ENCODE measurements at places on chromosomes 2 and 18.

DNA sequence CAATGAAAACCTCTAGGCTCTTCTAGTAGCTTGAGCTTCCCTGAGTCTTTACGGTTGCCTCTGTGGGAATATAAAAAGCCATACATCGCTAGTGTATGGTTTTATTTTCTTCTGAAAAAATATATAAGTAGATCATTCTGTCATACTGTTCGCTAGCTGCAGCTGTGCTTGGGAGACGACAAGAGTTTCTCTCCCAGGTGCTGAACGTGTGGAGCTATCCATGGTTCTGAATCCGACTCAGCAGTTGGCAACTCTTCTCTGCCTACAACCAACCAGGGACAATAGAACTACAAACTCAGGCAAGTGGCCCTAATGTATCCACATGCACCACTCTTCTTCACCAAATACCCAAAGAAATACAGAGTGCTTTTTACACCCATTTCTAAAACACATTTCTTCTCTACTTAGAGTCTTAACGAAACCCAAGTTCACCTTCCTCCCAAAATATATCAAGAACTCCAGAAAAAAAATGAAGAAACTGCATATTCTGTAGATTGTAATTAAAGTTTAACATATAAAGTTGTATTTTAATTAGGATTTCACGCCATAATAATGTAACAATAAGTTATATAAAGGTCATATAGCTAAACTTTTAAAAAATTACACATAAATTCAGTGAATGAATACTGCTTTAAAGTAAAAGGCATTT is 2.2 kb upstream of the KCNH7 start:
- peak; percentile 52 for DNase-seq

- no peak for DNase-seq
These were observed 6.8 kb downstream of the PECR start for GRCh38 chr2:216074794-216075193.

DNA sequence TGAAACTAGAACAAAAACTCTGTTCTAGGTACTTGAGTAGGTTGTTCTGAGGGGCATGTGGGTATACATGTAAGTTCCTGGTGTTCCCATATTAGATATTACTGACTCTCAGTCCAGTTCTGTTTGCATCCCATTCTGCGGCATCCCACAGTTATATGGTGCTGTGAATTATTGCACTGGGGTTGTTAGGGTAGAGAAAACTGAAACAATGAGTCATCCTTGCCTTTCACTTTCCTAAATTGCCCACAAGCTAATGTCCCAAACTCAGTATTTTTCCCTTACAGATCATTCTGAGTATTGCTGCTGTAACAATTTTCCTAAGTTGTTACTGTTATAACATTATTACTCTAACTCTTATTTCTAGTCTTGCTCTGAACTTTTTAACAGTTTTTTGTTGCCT is 3.0 kb downstream of the WDR75 start:
- DNase-seq, result peak; percentile 29

DNA sequence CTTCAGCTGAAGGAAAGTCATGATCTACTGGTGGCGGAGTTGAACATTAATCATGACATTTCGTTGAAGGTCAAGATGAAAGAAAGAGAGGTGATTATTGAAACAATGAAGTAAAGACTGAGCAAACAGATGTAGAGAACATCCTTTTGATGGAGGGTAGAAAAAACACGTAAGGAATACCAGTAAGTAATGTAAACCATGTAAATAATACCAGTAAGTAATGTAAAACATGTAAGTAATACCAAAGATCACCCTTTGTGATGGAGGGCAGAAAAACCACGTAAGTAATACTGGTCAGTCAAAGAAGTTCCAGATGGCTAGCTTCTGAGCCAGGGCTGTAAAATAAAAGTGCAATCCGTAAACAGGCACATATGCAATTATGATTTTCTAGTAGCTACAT is 1387.7 kb downstream of the SUCLG1 start:
- no peak for DNase-seq

- DNase-seq, result no peak
These were observed 235.2 kb upstream of the THSD7B start for GRCh38 chr2:136530146-136530545.

GRCh38 chr18:75365837-75366236 is 61.7 kb downstream of the SMIM21 start:
- DNase-seq, result no peak

GRCh38 chr2:224381521-224382279 is 20.2 kb downstream of the FAM124B start:
- DNase-seq, result no peak

DNA sequence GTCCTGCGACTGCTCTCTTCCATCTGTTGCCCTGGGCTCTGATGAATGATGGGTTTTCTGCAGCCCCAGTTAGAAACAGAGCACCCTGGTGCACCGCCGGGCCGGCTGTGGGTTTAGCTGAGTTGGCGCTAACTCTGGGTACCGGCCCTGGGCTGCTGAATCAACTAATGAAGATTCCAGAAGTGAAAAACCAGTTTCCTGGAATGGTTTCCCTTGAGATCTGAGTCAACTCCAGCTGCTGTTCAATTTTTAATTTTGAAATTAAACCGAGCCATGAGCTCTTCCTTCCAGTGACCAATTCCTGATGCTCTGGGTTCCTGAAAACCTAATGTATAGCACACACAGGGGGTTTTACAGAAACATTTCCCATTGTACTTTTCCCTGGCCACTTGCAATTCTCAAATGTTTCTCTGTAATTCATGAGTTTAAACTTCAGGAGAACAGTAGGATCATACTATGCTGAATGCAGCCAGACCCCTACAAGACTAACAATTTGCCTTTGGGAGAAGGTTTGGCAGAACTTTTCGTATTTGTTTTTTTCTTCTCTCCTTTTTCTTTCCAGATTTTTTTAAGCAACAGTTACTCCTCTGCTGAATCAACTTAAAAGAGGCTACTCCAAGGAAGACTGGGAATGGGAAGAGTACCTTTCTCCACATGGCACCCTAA is 5.5 kb downstream of the COL6A3 start:
- DNase-seq, result no peak

DNA sequence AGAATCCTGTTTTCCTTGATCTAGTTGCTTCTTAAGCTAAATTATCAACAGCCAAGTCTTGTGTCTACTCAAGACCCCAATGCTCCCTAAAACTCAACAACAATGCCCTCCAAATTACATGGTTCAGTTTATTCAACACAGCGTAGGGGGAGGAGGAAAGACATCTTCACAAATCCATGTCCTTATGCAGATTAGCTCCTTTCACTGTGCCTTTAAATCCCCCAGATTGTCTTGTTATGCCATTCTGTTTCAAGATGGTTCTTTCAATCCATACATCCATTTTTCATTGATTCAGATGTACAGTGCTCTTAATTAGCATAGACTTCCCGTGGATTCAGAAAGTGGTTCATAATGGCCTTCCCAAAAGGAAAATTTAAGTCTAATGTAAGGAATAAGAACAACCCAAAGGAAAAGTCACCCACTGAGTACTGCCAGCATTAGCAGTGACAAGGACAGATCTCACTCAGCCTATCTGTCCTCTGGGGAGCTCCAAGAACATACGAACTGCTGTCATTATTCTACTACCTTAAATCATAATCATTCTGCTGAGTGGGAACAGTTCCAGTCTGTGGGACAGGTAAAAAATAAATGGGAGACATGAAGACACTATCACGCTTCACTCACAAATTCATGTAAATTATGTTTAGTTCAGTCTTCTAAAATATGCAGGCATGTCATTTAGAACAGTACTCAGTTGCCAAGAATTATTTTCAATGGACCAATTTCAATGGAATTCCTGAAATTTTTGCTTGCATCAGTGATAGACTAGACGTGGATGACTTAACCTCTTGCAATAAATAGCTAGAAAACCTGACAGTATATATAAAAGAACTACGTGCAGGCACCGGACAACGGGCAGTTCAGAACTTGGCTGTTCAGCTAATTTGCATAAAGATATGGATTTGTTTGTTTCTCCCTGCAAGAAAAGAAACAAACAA is 58.9 kb upstream of the RNU4ATAC start:
- DNase-seq, result no peak

DNA sequence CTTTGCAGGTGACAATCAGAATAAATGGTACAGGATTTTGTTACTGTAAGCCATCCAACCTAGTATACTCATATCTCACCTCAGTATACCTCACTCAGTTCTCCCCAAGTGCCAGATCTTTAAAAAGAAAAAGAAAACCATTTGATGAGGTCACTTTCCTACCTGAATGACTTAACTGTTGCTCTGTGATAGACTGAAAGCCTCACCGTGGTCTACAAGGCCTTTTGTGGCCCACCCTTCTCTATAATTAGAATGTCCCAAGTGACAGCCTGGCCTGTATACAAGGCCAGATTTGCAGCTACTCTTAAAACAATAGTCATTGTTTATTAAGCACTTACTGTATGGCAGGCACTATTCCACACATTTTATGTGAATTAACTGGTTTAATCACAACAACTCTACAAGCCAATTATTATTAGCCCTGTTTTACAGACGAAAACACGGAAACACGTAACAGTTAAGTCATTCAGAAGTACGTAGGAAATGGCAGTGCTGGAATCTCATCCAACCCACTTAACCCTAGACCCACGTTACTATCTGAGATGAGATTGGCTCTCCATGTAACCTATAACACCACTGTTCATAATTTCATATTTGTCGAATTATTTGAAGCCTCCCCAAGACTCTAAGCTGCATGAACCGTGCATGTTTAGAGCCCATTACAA is 28.3 kb downstream of the PKP4 start:
- DNase-seq, result peak; percentile 6

- DNase-seq, result no peak
These were observed 5.4 kb upstream of the CWC22 start for GRCh38 chr2:180012523-180012922.

GRCh38 chr2:11753886-11754699 is 7.7 kb downstream of the LPIN1 start:
- DNase-seq, result peak; percentile 89

DNA sequence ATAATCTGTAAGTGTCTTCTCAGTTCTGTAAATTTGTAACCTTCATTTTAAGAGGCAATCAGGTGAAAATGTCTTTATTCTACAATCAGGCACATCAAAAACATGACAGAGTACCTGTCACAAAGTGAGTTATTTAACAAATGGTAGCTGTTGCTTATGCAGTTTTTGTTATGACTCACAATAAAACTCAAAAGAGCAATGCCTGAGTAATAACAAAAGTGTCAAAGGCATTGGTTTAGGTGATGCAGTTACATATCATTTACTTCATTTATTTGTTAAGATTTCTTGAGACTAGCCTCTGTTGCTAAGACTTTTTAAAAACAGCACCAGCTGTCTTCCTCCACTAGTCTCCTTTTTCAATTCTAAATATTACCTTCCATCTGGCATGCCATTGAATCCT is 177.8 kb downstream of the KIAA1328 start:
- DNase-seq, result no peak

GRCh38 chr2:147002256-147002655 is 842.6 kb upstream of the ACVR2A start:
- no peak for DNase-seq

GRCh38 chr2:37295469-37296073 is 29.1 kb downstream of the PRKD3 start:
- DNase-seq, result no peak

GRCh38 chr2:863732-864450 is 86.8 kb upstream of the SNTG2 start:
- DNase-seq, result no peak

- no peak for DNase-seq
These were observed 60.5 kb downstream of the CUL3 start for GRCh38 chr2:224524657-224525056.

DNA sequence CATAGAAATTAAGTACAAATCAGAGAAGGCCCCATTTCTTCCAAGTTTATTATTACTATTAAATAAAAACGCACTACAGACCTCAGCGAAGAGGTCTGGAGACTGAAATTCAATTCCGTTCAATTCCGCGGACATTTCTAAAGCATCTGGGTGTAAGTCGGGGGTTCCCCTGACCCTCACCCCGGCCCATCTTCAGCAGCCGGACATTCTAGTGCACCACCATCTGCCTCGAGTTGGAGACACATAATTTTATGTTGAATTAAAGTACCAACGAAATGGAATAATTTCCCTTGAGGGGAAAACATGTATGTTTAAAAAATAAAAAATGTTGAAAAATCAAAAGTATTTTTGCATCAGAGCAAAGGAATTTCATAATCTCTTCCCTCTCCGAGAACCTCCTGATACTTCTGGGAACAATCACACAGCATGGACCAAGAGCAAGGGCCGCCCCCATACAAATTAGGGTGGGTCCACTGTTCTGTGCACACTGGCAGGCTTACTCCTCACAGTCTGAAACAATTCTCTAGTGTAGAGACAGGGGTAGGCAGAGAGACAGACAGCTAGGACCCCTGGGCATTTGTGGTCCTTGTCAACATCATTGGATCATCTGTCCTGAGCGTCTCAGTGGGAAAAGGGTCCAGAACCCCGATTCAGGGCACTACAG is 29.3 kb downstream of the MBP start:
- DNase-seq, result no peak

DNA sequence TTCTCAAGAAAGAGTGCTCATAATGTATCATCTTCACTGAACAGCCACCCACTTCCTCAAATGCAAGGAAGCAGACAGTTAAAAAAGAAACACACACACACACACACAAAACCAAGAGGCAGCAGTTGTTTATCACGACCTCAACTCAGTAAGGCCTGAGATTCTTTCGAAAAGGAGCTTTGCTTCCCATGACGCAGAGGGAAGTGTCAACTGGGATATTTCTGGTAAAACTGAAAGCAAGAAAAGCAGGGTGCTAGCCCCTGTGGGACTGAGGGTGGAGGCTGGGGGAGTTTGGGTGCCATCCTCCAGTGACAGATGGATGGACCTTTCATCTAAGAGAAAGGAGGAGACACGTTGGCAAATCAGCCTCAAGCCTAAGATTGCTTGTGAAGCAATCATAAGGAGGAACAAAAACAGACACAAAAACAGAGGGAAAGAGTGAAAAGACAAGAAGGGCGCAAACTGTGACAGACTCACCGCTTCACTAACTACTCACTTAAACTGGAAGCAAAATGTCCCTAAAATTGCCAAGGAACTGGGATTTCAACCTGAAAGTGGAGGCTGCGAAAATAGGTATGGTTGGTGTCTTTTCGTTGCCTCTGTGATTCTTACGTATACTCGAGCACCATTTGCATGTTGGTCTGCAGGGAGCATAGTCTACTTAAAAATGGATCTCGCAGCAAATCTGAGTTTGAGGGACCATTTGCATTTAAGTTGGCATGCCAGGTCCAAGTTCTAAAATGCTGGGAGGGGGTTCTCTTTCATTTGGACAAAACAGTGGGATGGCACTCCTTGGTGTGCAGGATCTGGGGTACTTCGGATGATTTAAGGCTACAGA is at the start of gene ARHGAP25:
ARHGAP25 (plus strand) TSS at position 124 of the 838 bp plus-strand sequence; CDS start at position 513, 389 bp downstream.
- DNase-seq, result peak; percentile 81
